ENCODE measurements at places on chromosomes 11 and 22.

GRCh38 chr11:75490221-75491181 lies 35.2 kb downstream of the GDPD5 start:
- DNase-seq, result no peak

GRCh38 chr11:83554876-83555275 lies 268.7 kb upstream of the CCDC90B start:
- DNase-seq, result no peak

DNA sequence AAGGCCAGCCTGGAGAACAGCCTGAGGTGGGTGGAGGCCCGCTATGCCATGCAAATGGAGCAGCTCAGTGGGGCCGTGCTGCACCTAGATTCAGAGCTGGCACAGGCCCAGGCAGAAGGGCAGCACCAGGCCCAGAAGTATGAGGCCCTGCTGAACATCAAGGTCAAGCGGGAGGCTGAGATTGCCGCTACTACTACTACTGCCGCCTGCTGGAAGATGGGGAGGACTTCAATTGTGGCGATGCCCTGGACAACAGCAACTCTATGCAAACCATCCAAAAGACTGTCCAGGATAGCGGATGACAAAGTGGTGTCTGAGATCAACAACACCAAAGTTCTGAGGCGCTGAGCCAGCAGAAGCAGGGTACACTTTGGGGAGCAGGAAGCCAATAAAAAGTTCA lies 3.1 kb upstream of the TMEM218 start:
- DNase-seq, result no peak

- no peak for DNase-seq
These were observed 29.7 kb downstream of the AP2A2 start for GRCh38 chr11:955154-956063.

- no peak for DNase-seq
These were observed 14.8 kb downstream of the OR51E2 start for GRCh38 chr11:4682623-4683419.

- DNase-seq, result no peak
These were observed 25.0 kb downstream of the CASP12 start for GRCh38 chr11:104873252-104873651.

Data from stimulated activated CD8-positive, alpha-beta memory T cell treated with anti-CD3 and anti-CD28 coated beads, Interleukin-15, amount 100 ng/mL, for 4 hours (primary cell).